ENCODE measurements at places on chromosomes 5 and 9. TPM values are rescaled to one million over a fixed set of nuclear protein-coding genes. Genes with fewer than 3 reads are reported as not detected.

The CA9 gene
- total RNA-seq: 181 TPM

The CERT1 gene
- 47.8 TPM for total RNA-seq

The TMEM252 gene
- total RNA-seq: not detected

The ITK gene
- total RNA-seq: not detected

The ISOC1 gene
- 11.6 TPM for total RNA-seq

The LHX6 gene
- total RNA-seq: not detected

The SLC25A2 gene
- 0.26 TPM for total RNA-seq

The C5orf34 gene
- 2.7 TPM for total RNA-seq

The OMD gene
- 1.2 TPM for total RNA-seq

The SLC34A1 gene
- total RNA-seq: not detected

The HRH2 gene
- total RNA-seq: 0.39 TPM

The PCDHA9 gene
- total RNA-seq: 0.07 TPM

The HMGCR gene
- total RNA-seq: 60.6 TPM

The ABO gene
- not detected for total RNA-seq

The PRR16 gene
- total RNA-seq: 7.7 TPM

The FCHO2 gene
- total RNA-seq: 24.2 TPM

The BSPRY gene
- 0.07 TPM for total RNA-seq

The PCDHGC5 gene
- total RNA-seq: 7.3 TPM

The LCN1 gene
- total RNA-seq: 0.20 TPM

The NIPAL4 gene
- total RNA-seq: 0.07 TPM

The ZFP62 gene
- total RNA-seq: 17.5 TPM

The RFESD gene
- total RNA-seq: 2.2 TPM

The PCDHA7 gene
- total RNA-seq: 1.7 TPM

The FBXO4 gene
- total RNA-seq: 7.9 TPM

The OTP gene
- not detected for total RNA-seq

The ADRB2 gene
- 1.2 TPM for total RNA-seq

The TUT7 gene
- total RNA-seq: 29.3 TPM

The BOD1 gene
- total RNA-seq: 80.5 TPM

The CAPSL gene
- total RNA-seq: not detected

The NME5 gene
- total RNA-seq: 2.7 TPM

The PCDHGA4 gene
- 16.9 TPM for total RNA-seq

The FOXD1 gene
- 6.8 TPM for total RNA-seq

The GCNT1 gene
- 73.3 TPM for total RNA-seq

The PTRH1 gene
- 17.3 TPM for total RNA-seq

The WDR70 gene
- total RNA-seq: 23.9 TPM

The SPATA31E1 gene
- not detected for total RNA-seq

The IRGM gene
- 0.13 TPM for total RNA-seq

The DMGDH gene
- 1.9 TPM for total RNA-seq

The PCDHGB1 gene
- 2.2 TPM for total RNA-seq

The CERCAM gene
- total RNA-seq: 338 TPM

The TPPP gene
- total RNA-seq: 0.43 TPM

The CYLC2 gene
- total RNA-seq: not detected

The GARNL3 gene
- 6.2 TPM for total RNA-seq

The PCDHA11 gene
- total RNA-seq: 0.23 TPM

The CATSPER3 gene
- 0.10 TPM for total RNA-seq

The IFNA13 gene
- not detected for total RNA-seq

The FAM78A gene
- total RNA-seq: 0.69 TPM

The IL7R gene
- total RNA-seq: 9.8 TPM

The SRA1 gene
- 26.8 TPM for total RNA-seq

The HAND1 gene
- total RNA-seq: not detected

Data from smooth muscle cell of the pulmonary artery (primary cell).